ENCODE measurements at places on chromosomes 12 and 14.

- no peak for DNase-seq
Observed at GRCh38 chr14:90503582-90503981, 106.8 kb downstream of the CALM1 start.

GRCh38 chr12:67632005-67632404 lies 16.5 kb upstream of the DYRK2 start:
- DNase-seq = no peak

DNA sequence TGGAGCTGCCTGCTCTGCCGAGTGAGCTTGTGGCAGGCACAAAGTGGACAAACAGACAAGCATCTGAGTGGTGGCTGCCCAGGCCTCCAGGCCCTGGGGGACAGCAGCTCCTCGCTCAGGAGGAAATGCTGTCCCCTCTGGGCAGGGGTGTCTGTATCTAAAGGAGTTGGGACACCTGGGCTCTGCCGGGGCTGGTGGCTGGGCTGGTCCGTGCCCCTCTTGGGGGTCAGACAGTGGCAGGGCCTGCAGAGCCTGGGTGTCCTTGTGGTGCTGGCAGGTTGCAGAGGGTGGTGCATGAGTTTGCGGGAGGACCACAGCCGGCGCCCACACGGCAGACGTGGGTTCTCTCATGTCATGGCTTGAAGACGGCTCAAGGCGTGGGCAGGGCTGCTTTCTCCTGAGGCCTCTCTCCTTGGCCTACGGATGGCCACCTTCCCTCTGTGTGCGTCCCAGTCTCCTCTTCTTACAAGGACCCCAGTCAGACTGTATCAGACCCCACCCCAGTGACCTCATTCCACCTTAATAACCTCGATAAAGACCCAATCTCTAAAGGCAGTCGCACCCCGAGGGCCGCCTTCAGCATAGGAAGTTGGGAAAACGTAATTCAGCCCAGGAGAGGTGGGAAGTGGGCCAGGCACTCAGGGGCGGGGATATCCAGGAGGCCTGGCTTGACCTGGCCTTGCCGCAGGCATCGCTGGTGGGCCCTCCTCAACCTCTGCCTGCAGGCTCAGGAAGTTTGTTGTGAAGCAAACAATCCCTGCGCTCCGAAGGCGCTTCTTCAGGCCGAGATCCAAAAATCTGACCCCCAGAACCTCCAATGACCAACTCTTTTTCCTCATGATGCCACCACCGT lies 110.0 kb downstream of the KIF26A start:
- no peak for DNase-seq

DNA sequence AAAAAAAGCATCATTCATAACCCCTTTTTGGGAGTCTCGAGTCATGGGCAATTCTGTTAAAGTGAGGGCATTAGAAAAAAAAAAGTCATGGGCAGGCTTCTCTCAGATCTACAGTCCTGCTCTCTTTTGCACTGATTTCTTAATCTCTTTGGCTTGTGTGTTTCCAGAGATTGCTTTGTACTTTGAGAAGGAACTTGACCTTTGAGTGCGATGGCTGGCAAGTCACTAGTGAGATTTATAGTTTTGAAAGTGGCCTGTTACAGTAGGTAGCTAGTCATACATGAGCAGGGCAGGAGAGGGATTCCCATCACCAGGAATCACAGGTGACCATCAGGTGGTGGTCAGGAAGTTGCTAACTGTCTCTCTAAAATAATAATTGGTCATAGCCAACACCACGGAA lies 119.6 kb downstream of the KCNMB4 start:
- no peak for DNase-seq

- peak; percentile 66 for DNase-seq
Observed at GRCh38 chr12:52879394-52880351, 25.2 kb downstream of the KRT8 start.

GRCh38 chr12:107091989-107092641 lies 1.2 kb downstream of the CRY1 start:
- DNase-seq = no peak

GRCh38 chr12:611721-612120 lies 51.5 kb downstream of the NINJ2 start:
- DNase-seq = no peak

GRCh38 chr12:29275834-29276233 lies 105.1 kb downstream of the ERGIC2 start:
- DNase-seq = no peak

GRCh38 chr14:22200977-22201605 lies 387.9 kb downstream of the DAD1 start:
- DNase-seq = no peak

DNA sequence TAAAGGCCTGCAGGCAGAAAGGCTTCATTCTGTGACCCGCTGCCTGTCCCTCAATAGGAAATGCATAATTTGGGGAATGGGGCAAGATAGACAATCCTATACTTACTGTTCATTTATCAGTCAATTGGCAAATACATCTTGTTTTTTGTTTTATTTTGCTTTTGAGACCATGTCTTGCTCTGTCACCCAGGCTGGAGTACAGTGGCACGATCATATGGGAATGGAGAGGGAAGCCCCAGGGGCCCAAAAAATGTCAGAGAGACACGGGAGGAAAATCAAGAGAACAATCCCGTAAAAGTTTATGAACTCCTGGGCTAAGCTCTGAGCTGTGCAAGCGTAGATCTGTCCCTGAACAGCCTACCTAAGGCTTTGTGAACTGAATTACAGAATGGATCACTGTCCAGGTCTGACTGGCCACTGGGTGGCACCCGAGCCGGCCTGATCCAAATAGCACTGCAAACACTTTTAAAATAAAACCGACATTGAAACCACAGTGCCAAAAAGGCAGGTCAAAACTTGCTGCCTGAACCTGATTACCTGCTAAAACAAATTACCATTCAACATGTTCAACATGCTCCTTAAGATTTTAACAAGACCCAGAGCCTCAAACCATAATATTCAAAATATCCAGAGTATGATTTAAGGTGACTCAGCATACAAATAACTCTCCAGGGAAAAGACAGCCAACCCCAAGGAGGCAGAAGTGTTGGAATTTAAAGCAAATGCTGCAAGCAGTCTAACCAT lies 11.8 kb downstream of the COPS7A start:
- peak; percentile 29 for DNase-seq

DNA sequence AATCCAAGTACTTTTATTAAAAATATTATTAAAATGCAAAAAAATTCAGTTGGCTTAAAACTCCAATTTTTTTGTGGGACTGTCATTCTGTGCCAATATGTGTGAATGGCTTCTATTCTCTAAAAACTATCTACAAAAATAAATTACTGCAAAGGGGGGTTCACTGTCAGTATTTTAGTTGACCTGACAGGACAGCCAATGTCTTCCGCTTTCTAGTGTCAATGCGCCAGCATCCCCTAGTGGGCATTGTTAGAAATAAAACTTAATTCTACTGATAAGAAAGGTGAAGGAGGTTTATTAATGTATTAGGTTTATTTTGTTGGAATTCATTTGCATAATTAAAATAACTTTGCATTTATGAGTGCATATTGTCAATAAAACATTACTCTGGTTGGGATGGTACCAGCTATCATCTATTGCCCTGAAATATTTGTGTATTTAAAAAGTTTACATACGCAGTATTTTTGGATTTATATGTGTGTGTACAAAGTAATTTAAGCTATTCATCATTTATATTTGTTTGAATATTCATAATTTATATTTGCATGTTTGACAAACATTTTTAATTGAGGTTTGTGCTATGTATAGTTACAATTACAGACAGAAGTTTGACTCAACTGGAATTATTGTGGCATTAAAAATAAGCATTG lies 527.2 kb downstream of the FLRT2 start:
- peak; percentile 25 for DNase-seq

GRCh38 chr12:93733358-93733757 lies 56.2 kb downstream of the CRADD start:
- no peak for DNase-seq

- no peak for DNase-seq
Observed at GRCh38 chr14:88941414-88941813, 117.0 kb downstream of the TTC8 start.

DNA sequence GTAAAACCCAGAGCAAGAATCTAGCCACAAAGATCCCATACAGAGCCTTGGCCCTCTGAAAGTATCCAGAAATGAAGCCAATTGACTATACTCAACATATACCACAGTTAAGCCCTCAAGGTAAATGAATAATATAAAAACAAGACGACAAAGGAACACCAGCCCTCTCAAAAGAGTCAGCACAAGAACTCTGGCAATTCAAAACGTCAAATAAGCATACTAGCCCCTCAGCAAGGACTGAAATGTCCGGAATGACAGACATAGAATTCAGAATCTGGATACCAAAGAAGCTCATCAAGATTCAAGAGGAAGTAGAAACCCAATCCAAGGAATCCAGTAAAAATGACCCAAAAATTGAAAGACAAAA lies 49.9 kb downstream of the GTF2A1 start:
- DNase-seq = no peak

DNA sequence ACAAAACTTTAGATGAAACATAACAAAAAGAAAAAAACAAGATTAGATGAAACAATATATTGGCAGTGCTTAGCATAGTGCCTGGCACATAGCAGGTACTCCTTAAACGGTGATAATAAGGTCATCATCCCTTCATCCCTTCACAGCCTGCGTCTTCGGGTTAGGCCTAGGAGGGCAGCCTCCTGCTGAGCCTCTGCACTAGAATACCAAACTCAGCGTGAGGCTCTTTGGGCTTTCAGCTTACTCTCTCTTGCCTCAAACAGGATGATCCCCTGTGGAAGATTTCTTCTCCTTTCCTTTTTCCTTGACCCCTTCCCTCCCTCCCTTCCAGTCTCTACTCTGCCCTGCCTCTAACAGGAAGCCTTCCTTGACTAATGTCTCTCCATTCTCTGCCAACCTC lies 14.4 kb upstream of the FIGNL2 start:
- DNase-seq = no peak
